ENCODE measurements at places on chromosomes 2 and 18.

- no peak for DNase-seq
Observed at GRCh38 chr18:55419132-55419946, 168.7 kb downstream of the TCF4 start.

- no peak for DNase-seq
Observed at GRCh38 chr2:119700866-119701265, 21.9 kb downstream of the TMEM177 start.

GRCh38 chr2:156874707-156875106 lies 382.8 kb upstream of the GALNT5 start:
- DNase-seq, result no peak

DNA sequence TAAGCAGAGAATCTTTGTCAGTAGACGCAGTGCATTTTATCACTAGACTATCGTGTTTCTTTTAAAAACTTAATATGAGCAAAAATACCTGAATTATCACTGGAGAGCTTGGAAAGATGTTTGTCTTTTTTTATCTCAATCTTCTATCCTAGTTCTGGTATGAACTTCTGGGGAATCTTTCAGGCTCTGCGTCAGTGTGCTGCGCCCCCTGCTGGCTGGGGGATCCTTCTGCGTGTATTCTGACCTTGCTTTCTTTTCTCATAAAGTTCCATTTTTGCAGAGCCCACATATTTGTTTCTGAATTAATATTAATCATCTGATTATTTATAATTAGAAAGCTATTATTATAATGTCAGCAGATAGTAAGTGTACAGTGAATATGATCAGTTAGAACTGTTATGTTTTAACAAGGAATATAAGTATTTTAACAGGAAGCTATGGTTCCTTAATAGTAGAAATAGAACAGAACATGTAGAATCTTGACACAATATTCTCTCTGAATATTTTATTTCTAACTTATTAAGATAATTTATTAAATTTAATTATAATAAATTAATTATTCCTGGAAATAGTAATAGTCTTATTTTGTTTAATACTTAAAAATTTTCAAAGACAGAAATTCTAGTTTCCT lies 945.0 kb upstream of the CRIM1 start:
- DNase-seq, result peak; percentile 76

DNA sequence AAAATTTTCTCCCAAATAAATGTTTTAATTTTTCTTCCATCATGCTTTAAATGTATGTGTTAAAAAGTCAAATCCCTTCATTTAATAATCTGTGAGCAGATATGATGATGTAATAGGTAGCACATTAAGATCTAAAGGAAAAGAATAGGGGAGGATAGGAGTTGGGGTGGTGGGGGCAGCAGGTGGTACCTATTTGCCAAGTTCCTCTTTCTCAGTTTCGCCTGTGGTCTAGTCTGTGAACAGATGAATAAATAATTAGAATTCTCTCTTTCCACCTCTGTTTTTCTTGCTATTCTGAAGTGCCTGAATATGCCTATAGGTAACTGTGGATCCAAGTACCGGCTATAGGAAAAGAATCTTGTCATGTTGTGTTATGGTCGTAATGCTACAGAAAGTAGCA lies 152.5 kb downstream of the NRXN1 start:
- DNase-seq, result no peak

GRCh38 chr2:178427458-178427857 lies 23.5 kb downstream of the PRKRA start:
- no peak for DNase-seq

DNA sequence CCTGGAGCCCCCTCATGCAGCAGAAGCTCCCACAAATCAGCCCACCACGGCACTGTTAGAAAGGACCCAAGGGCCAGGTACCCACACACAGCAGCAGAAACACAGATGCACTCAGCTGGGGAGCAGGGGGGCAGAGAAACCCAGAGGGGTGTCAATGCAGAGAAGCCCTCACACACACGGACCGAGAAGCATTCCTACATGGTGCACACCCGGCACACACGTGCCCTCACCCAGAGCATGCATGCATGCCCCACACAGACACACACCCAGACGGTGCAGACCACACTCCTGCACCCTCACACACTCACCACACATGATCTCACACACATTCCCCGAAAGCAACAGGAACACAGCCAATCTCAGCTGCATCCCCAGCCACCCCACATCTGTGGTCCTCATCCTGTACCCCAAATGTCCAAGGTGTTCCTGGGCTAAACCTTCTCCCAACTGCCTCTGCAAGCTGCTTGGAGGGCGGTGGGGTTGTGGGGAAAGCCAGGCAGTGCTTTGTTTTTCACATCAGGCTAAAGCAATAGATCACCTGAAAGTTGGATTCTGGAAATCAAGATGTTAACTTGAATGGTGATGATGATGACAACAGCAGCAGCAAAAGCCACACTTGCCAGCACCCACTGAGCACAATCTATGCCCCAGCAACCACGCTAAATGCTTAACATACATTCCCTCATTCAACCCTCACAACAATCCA lies 102.3 kb downstream of the ZFP36L2 start:
- peak; percentile 21 for DNase-seq

GRCh38 chr2:105239924-105240323 lies 1.6 kb upstream of the GPR45 start:
- DNase-seq, result no peak

Measured in Caco-2 (cell line).